Tracheal epithelial cell (primary cell): ENCODE measurements at places on chromosomes 2 and 18. TPM values are rescaled to one million over a fixed set of nuclear protein-coding genes. Genes with fewer than 3 reads are reported as not detected.

HNRNPLL gene
- total RNA-seq: 19.0 and 29.4 TPM in 2 replicates

VWA3B gene
- total RNA-seq: under 0.01 TPM in 1 of 2 replicates, not detected in the other

RSAD2 gene
- 0.21 and 2.2 TPM in 2 replicates for total RNA-seq

DCDC2C gene
- total RNA-seq: not detected in 2 replicates

AGXT gene
- total RNA-seq: not detected in 2 replicates

THSD7B gene
- total RNA-seq: under 0.01 TPM in 1 of 2 replicates, not detected in the other

KIF5C gene
- total RNA-seq: 0.24 TPM in 1 of 2 replicates, not detected in the other

TM4SF20 gene
- total RNA-seq: not detected in 2 replicates

EVX2 gene
- not detected in 2 replicates for total RNA-seq
